Panc1 (cell line): ENCODE measurements at places on chromosomes 3 and 15.

GRCh38 chr3:191301017-191301416, 28.2 kb upstream of the CCDC50 start:
- no peak for DNase-seq

DNA sequence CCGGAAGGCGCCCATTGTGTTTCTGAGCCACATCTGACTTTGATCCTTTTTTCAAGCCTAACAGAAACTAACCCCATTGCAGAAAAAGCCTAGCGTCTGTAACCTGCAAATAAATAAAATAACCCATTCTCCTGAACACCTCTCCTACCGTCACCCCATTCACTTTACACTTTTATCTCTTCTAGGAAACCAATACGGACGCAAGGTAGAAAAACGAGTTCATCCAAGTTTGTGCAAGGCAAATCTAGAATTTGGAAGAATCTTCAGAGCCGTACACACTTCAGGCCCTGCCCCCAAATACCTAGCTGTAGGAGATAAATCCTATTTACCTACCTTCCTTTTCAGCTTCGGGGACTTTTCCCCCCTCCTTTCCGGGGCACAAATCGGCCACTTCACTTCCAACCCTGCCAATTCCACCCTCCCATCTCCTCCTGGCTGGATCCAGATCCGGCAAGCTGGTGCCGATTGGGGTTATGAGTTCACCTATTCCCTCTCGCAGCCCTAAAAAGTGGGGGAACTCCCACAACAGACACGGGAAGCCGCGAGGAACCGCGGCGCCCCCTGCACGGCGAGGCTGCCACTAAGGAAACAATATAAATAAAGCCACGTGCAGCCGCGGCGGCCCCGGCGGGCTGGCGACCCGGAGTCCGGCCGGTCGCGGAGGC, 987 bp downstream of the PRTG start:
- DNase-seq = no peak

GRCh38 chr15:40722934-40723333, 28.0 kb downstream of the RAD51 start:
- DNase-seq = no peak

- DNase-seq = no peak
Measured at GRCh38 chr15:92392462-92392861, 1.2 kb upstream of the ST8SIA2 start.

- no peak for DNase-seq
Measured at GRCh38 chr3:170493712-170494182, 75.1 kb downstream of the CLDN11 start.

- DNase-seq = no peak
Measured at GRCh38 chr3:165159760-165160421, 36.3 kb downstream of the SLITRK3 start.

DNA sequence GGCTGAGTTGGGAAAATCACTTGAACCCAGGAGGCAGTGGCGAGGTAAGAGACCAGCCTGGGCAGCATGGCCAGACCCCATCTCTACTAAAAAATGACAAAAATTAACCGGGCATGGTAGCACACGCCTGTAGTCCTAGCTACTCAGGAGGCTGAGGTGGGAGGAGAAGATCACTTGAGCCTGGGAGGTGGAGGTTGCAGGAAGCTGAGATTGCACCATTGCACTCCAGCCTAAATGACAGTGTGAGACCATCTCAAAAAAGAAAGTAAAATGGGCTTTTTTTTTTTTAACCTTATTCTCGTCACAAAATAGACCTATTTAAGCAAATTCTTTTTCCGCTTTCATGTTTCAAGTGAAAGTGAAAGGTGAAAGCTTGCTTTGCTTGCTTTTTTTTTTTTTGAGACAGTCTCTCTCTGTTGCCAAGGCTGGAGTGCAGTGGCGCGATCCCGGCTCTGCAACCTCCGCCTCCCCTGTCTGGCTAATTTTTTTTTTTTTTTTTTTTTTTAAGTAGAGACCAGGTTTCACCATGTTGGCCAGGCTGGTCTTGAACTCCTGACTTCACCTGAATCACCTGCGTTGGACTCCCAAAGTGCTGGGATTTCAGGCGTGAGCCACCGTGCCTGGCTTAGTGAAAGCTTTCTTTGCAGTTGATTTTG, 3.6 kb downstream of the PDIA3 start:
- no peak for DNase-seq

- DNase-seq = peak; percentile 95
Measured at GRCh38 chr15:71747128-71748083, 62.9 kb upstream of the NR2E3 start.

- DNase-seq = peak; percentile 68
Measured at GRCh38 chr15:91049378-91050127, 27.2 kb upstream of the VPS33B start.

DNA sequence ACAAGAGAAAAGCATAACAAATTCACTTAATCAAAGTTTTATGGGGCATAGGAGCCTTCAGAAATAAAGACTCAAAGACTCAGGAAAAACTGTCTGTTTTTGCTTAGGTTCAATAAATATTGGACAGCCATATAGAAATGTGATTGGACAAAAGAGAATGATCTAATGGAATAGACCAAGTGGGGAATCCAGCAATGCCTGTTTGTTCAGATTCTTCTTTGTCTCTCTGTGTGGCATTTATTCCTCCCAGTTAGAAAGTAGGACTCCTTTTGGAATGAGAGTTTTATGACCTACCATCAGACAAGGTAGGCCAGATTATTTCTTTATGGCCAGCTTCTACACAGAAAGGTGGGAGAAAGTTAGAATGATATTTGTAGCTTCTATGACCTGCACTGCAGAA, 1460.1 kb downstream of the OTOL1 start:
- DNase-seq = no peak

DNA sequence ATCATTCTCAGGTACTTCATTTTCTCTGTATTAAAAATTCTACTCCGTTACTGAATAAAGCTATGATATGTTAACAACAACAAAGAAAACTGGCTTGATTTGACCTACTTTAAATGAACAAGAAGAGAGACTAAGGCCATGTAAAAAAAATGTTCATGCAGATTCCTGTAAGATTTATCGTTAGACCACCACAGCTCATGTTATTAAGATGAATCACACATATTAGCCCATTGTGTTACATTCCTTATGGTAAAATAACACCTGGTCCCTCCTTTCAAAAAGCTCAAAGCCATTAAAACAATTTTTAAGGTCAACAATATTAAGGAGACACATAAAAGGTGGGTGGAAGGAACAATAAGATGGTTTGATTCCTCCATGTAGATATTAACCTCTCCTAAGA, 6.3 kb downstream of the THOC7 start:
- no peak for DNase-seq

DNA sequence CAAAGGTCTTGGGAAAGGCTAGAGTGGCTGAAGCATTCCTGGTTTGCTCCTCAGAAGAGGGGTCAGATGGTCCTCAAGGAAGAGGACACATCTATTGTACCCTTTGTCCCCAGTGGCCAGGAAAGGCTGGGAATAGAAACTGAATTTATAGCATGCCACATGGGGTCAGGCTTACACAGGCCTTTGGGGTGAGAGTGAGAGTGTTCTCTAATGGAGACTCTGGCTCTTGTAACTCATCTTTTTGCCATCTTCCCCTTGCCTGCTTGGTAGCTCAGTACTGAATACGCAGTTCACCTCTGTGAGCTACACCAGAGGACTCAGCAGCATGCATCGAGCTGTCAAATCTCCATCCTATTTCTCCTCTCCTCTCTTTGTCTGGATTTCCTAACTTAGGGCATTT, 87.5 kb downstream of the ATP2B2 start:
- DNase-seq = peak; percentile 20

GRCh38 chr3:94110854-94111253, 48.0 kb downstream of the NSUN3 start:
- no peak for DNase-seq

- DNase-seq = no peak
Measured at GRCh38 chr3:187648177-187648576, 22.0 kb downstream of the SST start.

DNA sequence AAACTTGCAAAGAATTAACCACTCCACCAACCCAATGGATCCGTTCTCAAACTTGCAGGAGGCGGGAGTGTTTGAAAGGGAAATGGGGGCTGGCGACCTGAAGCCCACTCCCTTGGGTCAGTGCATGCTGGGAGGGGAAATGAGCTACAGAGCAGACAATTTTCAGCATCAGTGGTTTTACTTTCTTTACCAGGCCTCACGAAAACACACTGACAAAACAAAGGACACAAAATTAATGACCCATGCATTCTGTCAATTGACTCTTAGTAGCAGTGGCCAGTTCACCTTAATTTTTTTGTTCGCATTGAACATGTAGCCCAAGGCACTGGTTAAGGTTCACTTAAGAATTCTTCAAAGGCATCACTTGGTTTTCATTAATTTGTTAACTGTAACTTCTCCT, 413.5 kb downstream of the MECOM start:
- DNase-seq = no peak

- no peak for DNase-seq
Measured at GRCh38 chr3:192864941-192865340, 52.7 kb downstream of the MB21D2 start.

GRCh38 chr15:38030609-38031008, 96.2 kb downstream of the TMCO5A start:
- no peak for DNase-seq

GRCh38 chr3:130509008-130509407, 8.0 kb upstream of the COL6A6 start:
- DNase-seq = no peak

DNA sequence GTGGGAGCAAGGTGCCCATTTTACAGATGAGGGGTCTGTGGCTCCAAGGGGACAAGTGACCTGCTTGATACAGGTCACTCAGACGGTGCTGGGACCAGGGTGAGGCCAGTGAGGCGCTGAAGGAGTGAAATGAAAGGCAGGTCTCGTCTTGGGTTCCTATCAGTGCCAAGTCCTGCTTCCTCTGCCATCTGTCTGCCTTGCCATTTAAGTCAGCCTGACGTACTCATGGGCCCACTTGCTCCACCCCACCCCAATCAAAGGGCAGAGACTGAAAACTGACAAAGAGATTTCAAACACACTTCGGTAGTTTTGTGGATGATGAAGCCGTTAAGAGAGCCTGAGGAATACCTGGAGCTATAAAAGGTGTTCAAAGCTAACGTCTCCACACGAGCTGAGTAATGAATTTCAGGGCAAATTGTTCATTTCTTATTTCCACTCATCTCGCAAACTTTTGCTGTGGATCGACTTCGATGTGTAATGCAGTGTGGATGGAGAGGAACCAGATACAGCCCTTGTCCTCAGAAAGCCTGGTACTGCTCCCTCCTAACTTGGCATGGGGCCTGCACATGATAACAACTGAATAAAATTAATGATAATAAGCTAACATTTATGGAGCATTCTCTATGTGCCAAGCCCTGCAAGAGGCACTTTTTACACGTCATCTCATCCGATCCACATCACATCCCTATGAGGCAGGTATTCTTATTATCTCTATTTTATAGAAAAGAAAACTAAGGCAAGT, 36.6 kb downstream of the ATP2B2 start:
- no peak for DNase-seq

GRCh38 chr15:68654786-68655560, 76.2 kb downstream of the CORO2B start:
- no peak for DNase-seq

DNA sequence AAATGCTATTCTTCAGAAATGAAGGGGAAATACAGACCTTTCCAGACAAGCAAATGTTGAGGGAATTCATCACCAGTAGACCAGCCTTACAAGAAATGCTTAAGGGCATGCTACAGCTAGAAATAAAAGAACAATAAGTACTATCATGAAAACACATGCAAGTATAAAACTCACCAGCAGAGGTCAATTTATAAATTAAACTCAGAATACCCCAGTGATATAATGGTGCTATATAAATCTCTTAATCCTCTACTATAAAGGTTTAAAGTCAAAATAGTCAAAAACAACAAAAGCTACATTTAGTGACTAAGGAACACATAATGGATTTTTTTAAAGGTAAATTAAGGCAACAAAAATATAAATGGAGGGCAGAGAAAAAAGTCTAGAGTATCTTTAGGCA, 142.5 kb downstream of the CPNE4 start:
- no peak for DNase-seq
